Nucleus accumbens (tissue), 56 donors: ENCODE measurements at places on chromosomes 1 and 21.

DNA sequence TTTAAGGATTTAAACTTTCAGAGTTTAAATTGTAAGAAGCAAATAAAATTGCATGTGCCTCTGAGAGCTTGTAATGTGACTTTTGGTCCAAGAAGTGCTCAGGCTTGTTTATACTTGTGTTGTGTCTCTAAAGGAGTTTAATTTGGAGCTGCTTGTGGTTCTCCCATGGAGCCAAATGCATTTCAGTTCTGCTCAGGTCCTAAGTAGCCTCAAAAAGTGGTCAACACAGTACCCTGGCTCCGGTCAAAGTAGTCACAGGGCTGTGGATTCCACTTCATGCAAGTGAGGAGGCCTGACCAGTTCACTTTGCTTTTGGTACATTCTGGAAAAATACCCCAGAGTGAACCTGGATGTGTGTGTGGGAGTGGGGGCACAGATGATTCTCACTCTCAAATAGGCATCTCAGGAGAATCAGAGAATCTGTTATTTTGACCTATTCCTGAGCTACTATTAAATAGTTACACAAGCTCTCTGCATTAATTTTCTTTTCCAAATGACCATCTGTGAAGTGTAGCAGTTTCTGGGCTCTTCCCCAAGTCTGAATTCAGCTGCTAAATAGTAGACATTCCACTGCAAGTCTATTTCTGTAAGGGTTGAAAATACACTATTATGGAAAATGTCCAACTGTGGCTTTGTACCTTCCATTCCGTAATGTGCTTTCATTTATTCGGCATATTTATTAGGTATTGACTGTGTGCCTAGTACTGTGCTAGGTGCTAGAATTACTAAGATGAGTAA, 31.7 kb upstream of the AGO1 start:
- no peak for DNase-seq

- no peak for DNase-seq
Measured at GRCh38 chr1:180628646-180629045, 3.2 kb upstream of the XPR1 start.

GRCh38 chr1:234755449-234755863, 145.5 kb upstream of the IRF2BP2 start:
- peak; percentile 72 for DNase-seq

DNA sequence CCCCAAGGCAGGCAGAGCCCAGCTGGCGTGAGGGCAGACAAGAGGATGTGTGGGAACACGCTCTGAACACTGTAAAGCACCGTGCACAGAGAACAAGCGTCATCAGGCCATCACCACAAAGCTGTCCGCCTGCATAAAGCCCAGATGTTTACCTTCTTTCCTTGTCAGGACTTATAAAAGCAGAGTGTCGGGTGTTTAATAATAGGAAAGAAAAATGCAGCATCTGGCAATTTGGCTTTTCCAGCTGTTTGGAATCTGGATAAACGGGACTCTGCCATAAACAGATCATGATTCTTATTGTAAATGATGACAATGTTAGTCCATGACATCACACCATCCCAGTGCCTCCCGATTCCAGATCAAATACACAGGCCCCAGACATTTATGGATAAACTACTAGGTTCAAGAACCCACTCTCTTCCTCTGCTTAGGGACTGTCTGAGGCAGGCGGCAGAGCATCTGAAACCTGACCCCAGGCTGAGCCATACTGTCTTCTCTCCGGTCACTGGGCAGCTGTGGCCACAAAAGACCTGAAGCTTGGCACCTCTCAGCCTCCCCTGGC, 4.2 kb downstream of the GLIS1 start:
- DNase-seq, result no peak

GRCh38 chr1:230713915-230714764, at the start of gene AGT:
Gene AGT, minus strand, starts transcription at chr1:230714122. Its CDS starts 3,299 bp downstream, at chr1:230710823.
- DNase-seq, result peak; percentile 37

GRCh38 chr1:39488793-39489566, 2.5 kb upstream of the BMP8A start:
- no peak for DNase-seq

DNA sequence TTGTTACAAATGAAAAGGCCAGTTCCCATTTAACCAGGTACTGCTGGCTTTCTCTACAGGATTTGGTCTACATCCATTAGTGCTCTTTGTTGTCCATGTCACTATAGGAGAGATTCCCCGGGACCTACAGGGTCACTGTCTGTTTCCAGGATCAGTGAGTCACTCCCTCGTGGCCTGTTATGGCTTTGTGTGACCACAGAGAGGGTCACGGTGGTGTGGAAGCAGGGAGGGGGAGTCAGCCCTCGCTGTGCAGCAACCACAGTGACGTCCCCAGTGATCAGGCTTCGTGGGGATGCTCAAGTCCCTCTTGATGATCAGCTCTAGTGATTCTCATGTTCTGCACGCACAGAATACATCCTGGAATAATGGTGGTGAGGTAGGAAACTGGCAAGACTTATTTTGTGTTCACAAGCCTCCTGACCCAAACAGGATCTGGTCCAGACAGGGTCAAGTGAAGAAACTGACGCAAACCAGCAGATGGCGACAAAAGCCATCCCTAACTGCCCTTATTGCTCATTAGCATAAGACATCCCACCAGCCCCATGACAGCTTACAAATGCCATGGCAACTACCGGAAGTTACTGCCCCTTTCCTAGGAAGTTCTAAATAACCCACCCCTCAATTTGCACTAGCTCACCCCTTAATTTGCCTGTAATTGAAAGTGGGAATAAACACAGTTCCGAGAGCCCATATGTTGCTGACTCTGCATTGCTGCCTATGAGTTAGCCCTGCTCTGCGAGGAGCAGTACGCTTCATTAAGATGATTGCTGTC, 98.5 kb downstream of the DISC1 start:
- DNase-seq, result no peak

DNA sequence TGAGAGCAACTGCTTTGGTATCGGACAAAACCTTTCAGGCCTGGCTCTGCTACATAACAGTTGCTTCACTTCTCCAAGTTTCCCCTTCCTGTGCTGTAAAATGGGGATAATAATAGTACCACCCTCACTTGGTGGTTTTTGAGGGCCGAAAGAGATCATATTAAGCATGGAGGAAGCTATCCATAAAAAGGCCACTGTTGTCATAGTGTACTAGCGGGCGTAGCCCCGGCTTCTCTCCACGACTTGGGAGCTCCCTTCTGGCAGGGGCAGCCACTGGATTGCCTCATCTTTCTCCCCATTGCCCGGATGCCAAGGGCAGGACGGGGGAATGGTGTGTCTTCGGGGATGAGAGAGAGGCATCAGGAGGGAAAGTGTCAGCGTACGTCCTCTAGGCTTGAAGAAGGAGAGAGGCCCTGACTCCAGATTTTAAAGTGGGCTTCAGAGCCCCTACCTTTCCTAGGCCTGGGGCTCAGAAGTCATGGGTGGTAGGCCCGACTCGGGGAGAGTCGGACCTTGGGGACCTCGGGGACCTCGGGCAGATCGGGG, 548 bp upstream of the MFSD2A start:
- no peak for DNase-seq

GRCh38 chr21:45510466-45510955, 31.7 kb downstream of the SLC19A1 start:
- DNase-seq, result no peak

GRCh38 chr1:243732637-243733036, 117.4 kb downstream of the AKT3 start:
- no peak for DNase-seq

GRCh38 chr1:25587290-25587689, 29.3 kb upstream of the MAN1C1 start:
- no peak for DNase-seq

- DNase-seq, result no peak
Measured at GRCh38 chr1:52919051-52919722, 2.4 kb downstream of the ECHDC2 start.

GRCh38 chr1:25256578-25256965, 9.3 kb upstream of the RSRP1 start:
- no peak for DNase-seq

GRCh38 chr1:85571828-85572227, 8.7 kb upstream of the CCN1 start:
- DNase-seq, result no peak

GRCh38 chr1:30750731-30751291, 6.8 kb downstream of the LAPTM5 start:
- DNase-seq, result no peak

GRCh38 chr1:225707824-225708223, 54.9 kb upstream of the ENAH start:
- DNase-seq, result no peak

- no peak for DNase-seq
Measured at GRCh38 chr1:180000575-180000974, 46.0 kb downstream of the CEP350 start.

GRCh38 chr21:34715518-34715917, 46.7 kb downstream of the CLIC6 start:
- peak; percentile 19 for DNase-seq

- DNase-seq, result no peak
Measured at GRCh38 chr1:153771261-153771660, 3.9 kb upstream of the SLC27A3 start.

DNA sequence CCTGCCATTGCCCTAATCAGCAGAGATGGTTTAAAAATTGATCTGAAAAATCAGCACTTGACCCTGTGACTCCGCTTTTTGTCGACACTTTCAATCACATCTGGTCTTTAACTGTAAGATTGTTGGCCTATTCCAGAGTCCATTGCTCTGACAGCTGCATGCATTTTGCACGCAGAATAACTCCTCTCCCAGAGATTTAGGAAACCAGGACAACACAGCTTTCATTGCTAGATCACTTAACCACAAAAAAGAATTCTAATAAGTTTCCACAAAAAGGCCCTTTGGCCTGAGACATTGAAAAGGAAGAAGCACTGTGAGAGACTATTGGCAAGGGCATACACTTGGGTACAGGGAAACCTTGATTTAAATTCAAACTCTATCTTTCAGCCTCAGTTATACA, 373.1 kb downstream of the TGFB2 start:
- no peak for DNase-seq

- DNase-seq, result no peak
Measured at GRCh38 chr1:234692966-234693580, 83.1 kb upstream of the IRF2BP2 start.

- no peak for DNase-seq
Measured at GRCh38 chr1:152645146-152645545, 18.0 kb upstream of the LCE2D start.

- no peak for DNase-seq
Measured at GRCh38 chr1:192518700-192519099, 56.9 kb upstream of the RGS1 start.

- DNase-seq, result no peak
Measured at GRCh38 chr1:34867415-34867814, 7.9 kb upstream of the SMIM12 start.

- DNase-seq, result peak; percentile 31
Measured at GRCh38 chr1:44835738-44836675, 7.0 kb downstream of the PTCH2 start.

DNA sequence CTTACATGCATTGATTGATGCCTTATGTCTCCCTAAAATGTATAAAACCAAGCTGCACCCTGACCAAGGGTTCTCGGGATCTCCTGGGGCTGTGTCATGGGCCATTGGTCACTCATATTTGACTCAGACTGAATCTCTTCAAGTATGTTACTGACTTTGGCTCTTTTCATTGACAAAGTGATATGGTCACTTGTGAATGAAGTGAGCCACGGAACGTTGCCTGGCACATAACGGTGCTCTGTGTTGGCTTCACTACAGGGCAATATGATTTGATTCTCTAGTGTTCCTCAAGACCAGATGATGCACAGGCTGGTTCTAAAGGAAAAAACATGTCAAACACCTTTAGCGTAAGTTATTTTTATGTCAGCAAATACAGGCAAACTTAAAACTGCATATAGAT, 11.4 kb upstream of the IL10RB start:
- no peak for DNase-seq

GRCh38 chr1:56095696-56096665, 483.4 kb downstream of the PLPP3 start:
- no peak for DNase-seq

DNA sequence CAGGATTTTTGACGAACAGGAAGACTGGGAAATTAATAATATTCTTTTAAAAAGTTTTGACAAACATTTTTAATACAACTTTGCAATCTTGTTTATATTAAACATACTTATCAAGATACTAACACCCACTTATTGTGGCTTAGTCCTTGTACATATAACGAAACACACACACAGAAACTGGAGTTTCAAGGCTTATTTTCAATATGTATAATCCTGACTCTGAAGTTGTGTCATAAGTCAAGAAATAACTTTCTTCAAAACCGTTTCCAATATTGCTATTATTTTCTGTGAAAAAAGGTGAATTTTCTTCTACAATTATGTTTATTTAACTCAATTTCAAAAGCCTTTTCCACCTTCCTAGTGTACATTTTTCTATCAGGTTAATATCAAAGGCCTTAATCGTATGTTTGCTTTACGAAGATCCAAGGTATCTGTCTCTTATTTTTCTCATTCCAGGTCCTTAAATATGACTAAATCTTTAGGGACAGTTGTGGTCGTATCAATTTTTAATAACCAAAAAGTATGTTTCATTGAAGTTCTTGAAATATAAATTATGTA, 1.8 kb downstream of the CDKN2C start:
- no peak for DNase-seq

GRCh38 chr1:212520299-212520698, 87.6 kb downstream of the NENF start:
- no peak for DNase-seq

GRCh38 chr1:118159569-118159968, 25.5 kb downstream of the SPAG17 start:
- no peak for DNase-seq

- DNase-seq, result no peak
Measured at GRCh38 chr1:80447526-80447925, 1353.2 kb upstream of the ADGRL2 start.

- peak; percentile 2 for DNase-seq
Measured at GRCh38 chr1:47738560-47739182, 258.5 kb downstream of the TRABD2B start.

DNA sequence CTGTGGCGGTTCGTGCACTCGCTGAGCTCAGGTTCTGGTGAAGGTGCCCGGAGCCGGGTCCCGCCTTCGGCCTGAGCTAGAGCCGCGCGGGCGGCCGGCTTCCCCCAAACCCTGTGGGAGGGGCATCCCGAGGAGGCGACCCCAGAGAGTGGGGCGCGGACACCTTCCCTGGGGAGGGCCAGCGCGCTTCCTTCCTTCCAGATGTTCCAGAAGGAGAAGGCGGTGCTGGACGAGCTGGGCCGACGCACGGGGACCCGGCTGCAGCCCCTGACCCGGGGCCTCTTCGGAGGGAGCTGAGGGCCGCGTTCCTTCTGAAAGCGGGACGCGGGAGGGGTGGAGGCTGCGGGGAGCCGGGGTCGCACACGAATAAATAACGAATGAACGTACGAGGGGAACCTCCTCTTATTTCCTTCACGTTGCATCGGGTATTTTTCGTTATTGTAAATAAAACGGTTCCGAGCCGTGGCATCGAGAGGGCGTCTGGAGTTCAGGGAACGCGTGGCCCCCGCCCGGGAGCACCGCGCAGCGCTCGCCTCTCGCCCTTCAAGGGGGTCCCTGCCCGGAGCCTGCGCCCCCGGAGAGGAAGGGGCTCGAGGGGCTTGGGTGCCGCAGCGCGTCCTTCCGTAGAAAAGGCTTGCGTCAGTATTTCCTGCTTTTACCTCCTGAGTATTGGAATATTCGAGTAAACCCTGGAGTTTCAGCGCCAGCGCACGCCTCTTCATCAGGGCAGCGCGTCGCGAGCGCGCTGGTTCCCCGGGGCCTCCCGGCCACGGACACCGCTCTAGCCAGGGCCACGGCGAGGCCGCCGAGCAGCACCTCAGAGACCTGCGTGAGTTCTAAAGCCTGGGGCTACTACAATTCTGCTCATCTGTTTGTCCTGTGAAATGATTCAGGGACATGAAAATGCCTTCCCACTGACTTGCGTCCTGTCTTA, 11.5 kb downstream of the YBEY start:
- no peak for DNase-seq

- no peak for DNase-seq
Measured at GRCh38 chr1:184851822-184852746, 97.4 kb upstream of the EDEM3 start.

- no peak for DNase-seq
Measured at GRCh38 chr1:80272495-80272894, 1266.0 kb upstream of the ADGRL4 start.
